ENCODE measurements at places on chromosomes 2 and 18. TPM values are rescaled to one million over a fixed set of nuclear protein-coding genes. Genes with fewer than 3 reads are reported as not detected.

DNA sequence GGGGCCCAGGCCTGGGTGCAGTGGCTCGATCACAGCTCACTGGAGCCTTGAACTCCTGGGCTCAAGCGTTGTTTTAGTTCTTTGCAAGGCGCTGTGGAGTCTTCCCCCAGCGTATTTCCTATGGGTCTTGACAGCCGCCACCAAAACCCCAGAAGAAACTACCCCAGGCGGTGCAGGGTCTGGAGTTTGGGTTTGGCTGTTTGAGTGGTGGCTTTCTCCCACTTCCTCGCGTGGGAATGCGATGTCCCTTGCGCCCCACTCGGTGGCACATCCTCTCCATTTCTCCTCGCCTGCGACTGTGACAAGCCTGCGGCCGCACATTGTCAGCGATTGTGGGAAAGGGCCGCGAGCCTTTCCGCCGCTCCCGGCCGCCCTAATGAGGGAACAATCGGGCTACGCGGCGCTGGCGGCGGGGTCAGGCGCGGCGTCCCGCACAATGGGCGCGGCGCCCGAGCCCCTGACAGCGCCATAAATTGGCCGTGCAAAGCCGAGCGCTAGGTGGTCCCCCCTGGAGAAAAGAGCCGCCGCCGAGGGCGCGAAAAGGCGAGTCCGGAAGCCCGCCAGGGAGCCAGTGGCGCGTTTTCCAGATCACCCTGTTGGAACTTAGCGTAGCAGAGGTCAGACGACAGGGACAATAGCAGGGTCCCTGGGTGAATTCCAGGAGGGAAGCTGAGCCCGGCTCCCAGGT is 194.9 kb upstream of the POU3F3 start:
- DNase-seq = no peak

DNA sequence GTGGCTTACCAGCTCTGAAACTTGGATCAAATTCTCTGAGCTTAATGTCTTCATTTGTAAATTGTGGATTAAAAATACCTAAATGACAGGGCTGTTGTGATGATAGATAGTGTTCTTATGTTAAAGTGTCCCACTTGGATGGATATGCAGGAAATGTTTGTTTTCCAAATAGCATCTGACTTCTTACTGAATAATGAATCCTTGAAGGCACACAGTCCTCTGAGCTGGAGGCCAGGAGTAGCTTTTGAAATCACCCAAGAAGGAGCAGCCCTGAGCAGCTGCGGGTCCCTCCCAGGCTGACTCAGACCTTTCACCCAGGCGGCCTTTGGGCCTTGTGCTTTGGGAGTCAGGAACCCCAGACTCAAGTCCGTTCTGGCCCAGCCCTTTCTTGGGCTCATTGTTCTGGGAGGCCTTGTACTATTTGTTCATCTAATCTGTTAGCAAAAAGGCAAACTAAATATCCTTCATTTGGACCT is 173.0 kb upstream of the GATA6 start:
- no peak for DNase-seq

GRCh38 chr2:37625796-37626571 is 45.5 kb downstream of the CDC42EP3 start:
- DNase-seq = no peak

DNA sequence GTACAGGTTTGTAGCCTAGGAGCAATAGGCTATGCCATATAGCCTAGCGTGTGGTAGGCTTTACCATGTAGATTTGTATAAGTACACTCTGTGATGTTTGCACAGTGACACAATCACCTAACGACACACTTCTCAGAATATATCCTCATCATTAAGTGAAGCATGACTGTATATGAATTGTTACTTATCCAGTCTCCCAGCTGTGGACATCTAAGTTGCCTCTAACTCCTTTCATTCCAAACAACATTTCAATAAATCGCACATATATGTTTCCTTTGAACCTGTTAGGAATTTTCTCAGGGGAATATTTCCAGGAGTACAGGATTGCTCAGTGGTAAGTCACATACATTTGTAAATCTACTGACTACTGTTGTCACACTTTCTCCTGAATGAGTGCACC is 90.0 kb downstream of the ARHGAP15 start:
- DNase-seq = no peak

Gene BUB1
- polyA plus RNA-seq = 14.3 TPM

Data from muscle of back (tissue), 13 donors.